ENCODE measurements at places on chromosomes 12 and 14.

DNA sequence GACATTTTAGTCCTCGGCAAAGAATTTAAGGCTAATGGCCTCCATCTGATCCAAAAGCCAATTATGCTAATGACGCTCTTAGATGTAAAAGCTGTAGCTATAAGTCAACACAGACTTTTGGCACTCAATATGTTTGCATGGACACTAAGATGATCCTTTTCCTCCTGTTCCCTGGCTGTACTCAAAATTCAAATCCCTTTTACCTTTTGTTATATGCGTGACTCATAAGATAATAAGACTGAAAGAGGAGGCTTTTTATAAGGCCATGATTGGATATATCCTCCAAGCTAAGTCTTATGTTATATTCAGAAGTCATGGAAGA, 89.8 kb downstream of the PDZRN4 start:
- no peak for DNase-seq

GRCh38 chr14:23352506-23353432, at the start of gene SLC22A17:
Gene SLC22A17 (minus strand): TSS chr14:23352887.
- DNase-seq: peak; percentile 85

- peak; percentile 99 for DNase-seq
Observed at GRCh38 chr12:47881826-47882427, 22.9 kb downstream of the VDR start.

GRCh38 chr14:91377700-91378652, 39.6 kb downstream of the CCDC88C start:
- no peak for DNase-seq

DNA sequence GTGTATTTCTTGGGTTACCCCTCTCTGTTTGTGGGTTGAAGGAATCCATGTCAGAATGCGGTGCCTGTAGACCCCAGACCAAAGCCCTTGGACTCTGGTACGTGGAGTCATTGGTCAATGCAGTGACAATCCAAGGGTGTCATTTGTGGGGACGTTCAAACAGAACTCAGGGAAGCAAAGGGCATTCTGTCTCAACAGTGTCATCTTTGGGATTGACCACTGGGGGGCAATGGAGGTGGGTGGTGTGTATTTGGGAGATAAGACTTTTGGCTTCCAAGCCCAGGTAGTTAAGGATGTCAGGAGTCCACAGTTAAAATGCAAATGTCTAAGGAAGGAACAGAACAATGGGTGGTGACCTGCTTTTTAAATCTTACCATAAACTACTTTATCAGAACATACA, 54.6 kb upstream of the CCDC175 start:
- DNase-seq: no peak

- no peak for DNase-seq
Observed at GRCh38 chr12:130582286-130582685, 133.8 kb downstream of the RIMBP2 start.

DNA sequence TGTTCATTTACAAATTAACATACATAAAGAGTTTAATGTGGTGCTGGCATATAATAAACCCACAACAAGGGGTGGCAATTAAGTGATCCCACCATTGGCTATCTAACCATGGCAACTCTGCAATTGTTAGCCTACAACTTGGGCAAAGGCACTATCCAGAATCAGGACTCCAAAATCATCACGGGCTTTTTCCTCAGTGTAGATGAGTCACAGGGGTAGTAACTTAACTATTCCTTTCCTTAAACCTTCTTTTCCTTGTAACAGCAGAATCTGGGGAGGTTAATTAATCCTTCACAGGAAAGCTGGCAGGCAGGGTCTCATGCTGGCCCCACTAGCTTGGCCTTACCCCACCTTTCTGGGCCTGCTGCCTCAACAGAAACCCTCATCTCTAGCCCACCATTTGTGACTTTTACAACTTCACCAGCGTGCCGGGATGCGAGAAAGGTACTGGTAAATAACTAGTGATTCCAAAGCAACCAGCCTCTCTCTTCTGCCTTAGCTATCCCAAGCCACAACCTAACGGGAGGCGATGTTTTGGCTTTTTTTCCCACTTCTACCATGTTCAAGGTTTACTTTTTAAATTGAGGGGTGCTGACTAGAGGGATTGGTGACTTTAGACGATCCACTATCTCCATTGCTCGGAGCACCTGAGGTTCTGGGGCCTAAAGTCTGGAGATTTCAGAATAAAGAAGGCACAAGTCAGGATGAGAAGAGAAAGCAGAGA, 744 bp downstream of the ATP5MC2 start:
- DNase-seq: no peak

- no peak for DNase-seq
Observed at GRCh38 chr12:52680363-52680762, at the start of gene KRT1. Gene KRT1 (minus strand): TSS chr12:52680407. CDS start chr12:52680348, 59 bp downstream.

- peak; percentile 28 for DNase-seq
Observed at GRCh38 chr12:32483499-32483898, 84.1 kb downstream of the FGD4 start.

DNA sequence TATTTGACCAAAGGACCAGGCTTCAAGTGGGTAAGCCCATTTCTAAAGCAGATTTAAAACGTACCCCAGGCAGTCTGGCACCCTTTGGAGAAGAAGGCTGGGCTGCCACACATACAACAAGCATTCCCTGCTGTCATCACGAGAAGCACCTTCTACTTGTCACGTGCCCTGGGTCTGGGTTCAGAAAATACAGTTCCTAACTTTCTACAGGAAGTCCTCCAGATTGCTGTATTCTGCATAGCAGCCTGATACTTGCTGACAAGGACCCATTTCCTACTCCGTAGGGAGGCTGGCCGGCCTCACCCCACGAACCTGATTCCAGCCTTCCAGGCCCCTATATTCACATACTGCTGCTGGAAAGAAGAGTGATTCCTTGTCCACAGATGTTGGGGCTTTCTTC, 7.4 kb downstream of the CLMN start:
- DNase-seq: no peak

- DNase-seq: no peak
Observed at GRCh38 chr14:92531106-92531873, 17.7 kb downstream of the RIN3 start.

GRCh38 chr12:71746974-71747611, 7.6 kb upstream of the RAB21 start:
- DNase-seq: peak; percentile 81

- DNase-seq: peak; percentile 59
Observed at GRCh38 chr14:69151458-69152180, 1.3 kb downstream of the DCAF5 start.

GRCh38 chr12:124651516-124652273, 84.3 kb upstream of the NCOR2 start:
- no peak for DNase-seq

DNA sequence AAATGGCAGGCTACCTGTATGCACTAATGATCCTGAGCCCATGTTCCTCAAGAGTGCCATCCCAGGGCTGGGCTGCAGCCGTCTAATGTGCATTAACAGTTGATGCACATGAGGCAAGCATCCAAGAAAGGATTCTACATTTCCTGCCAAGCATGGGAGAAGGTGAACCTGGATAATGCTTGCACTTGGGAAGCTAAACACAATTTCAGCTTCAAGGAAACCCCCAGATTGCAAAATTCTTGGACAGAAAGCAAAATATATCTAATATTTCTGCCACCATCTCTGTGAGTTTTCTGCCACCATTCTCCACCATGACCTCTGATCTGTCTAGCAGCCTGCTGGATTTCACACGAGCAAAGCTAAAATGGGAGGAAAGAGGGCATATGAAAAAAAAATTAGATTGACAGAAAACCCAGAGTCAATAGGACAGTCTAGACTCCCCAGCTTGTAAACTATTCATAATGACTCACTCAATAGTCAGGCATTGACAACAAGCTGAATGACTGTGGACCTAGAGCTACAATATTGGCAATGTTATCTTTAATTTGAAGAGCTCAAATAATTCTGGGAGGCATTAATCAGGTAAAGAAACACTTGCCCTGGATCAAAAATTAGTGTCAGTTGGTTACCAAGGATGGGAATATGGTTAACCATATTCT, 91.9 kb upstream of the BCL2L14 start:
- DNase-seq: peak; percentile 50

DNA sequence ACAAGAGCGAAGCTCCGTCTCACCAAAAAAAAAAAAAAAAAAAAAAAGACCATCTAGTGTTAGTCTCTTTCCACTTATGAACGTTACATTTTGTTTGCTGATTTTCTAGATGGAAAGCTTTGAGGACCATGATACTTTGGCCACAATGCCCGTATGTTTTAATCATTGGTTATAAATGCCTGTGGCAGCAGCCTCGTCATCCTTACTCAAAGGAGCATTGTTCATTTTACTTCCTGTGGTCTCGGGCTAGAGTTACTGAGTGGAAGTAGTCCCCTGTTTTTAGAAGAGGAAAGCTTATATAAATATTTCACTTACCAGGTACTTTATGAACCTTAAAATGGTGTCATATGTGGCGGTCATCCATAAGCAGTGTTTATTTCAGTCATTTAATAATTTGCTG, 359.9 kb downstream of the AEBP2 start:
- DNase-seq: peak; percentile 71

GRCh38 chr12:113361574-113362370, 3.4 kb downstream of the PLBD2 start:
- DNase-seq: no peak

DNA sequence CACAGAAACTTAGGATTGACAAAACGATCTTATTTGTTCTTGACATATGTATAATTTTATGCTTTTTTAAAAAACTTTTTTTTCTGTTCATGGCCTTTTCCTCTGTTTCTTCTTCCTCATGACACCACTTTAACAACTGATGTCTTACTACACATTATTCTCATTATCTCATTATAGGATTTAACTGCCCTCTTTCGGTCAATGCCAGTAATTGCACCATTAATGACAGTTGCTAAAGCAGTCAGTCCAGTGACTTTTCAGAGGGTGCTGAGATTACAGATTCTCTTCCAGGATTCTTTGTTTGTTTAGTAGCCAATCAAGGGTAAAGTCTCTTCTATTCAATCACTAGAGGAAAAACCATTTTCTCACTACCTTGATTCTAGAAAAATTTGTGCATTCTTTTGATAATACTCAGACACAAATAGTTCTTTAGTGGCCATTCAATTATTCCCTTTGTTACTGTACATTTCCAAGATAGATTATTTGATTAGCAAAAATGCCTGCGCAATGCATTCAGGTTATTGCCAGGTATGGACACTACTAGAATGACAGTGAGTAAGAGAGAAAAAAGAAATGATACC, 50.1 kb downstream of the KLRG1 start:
- peak; percentile 60 for DNase-seq

GRCh38 chr14:21108791-21109190, 7.9 kb downstream of the TMEM253 start:
- DNase-seq: no peak

DNA sequence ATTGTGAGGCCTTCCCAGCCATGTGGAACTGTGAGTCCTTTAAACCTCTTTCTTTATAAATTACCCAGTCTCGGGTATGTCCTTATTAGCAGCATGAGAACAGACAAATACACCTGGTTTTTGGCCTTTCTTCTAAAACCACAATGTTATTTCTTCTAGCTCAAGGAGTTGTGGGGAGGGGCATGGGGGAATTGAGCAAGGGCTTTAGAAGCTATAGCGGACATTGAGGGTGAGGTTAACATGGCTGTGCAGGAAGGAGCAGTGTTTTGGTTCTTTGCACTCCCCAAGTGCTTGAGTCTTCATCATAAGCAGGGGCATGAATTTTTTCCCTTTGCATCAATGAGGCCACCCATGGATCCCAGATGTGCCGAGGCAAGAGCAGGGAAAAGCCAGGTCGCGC, 86.8 kb downstream of the SPRING1 start:
- DNase-seq: no peak

DNA sequence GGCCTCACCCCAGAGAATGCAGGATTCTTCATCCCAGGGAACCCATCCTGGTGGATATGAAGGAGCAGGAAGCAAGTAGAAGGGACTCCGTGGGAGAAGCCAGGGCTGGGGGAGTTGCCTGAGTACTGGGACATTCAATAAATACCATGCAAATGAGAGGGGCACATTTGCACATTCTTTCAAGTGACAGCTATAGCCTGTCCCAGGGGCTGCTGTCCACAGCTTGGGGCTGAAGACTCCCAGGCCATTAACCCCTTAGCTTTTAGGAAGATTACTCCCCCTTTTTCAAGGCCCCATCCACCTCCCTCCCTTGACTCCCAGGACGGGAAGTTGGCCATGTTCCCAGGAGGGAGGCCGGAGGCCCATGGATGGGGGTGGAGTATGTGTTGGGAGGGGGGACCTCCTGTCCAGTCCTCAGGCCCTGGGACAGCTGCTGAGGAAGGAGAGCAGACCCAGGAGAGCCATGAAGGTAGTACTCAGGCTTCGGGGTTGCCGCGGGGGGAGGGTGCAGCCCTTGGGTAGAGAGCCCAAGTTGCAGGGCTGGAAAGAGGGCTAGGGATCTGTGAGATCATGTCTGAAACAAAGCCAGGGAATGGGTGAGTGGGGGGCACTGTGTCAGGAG, 974 bp upstream of the TNS2 start:
- DNase-seq: peak; percentile 74

DNA sequence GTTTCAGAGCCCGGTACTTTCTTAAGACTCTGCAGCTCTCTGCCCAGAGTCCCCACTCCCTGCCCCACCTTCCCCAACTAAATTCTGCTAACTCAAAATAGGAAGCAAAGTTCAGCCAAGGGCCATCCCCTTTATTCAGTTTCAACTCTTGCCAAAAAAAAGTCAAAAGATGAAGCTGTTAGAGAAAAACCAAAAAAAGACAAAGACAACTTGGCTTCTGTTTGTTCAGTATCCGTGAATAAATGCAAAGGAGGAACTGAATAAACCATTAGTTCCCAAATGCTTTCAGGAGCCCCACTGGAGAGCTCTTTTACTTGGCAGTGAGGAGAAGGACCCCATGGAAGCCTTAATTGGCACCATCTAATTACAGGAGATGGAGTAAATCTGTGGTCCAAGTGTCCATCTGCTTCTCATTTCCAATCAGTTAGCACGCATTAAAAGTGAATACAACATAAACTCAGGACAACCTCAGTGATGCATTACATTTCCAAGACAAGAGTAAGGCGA, 155.4 kb upstream of the GZMB start:
- no peak for DNase-seq

GRCh38 chr12:128817111-128818015, 6.4 kb downstream of the SLC15A4 start:
- peak; percentile 61 for DNase-seq

DNA sequence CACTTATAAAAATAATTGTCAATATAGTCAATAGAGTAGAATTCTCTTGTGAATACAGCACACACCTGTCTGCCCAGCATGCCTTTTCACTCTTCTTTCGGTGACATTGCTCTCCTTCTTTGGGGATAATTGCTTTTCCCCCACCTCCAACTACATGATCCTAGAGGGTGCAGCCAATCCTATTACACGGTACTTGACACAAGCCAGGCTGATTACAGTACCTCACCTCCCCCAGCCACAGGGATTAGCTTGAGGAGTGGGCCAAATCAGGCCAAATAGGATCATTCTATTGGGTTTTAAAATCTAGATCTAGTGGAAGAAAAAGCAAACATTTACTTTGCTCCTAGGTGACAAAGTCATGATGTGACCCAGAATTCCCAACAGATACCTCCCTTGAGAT, 16.8 kb upstream of the NFYB start:
- no peak for DNase-seq

DNA sequence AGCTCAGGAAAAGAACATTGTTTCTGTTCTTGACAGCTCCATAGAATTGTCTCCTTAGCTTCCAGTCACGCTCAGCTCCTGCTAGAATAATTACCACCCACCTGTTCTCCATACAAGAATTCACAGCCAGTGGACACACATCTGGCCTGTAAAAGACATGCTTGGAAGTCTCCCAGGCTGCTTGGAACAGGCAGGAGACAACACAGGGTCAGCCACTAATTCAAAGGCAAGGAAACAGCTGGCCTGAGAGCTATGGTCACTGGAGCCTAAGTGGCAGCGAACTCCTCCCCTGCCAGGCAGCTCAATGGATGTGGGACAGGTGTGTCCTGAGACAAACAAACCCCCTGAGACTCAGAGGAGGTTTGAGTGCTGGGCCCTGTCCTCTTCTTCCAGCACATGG, 22.9 kb upstream of the LTBP2 start:
- no peak for DNase-seq

Measured in cardiac fibroblast (primary cell).